ENCODE measurements at places on chromosomes 16 and 17.

DNA sequence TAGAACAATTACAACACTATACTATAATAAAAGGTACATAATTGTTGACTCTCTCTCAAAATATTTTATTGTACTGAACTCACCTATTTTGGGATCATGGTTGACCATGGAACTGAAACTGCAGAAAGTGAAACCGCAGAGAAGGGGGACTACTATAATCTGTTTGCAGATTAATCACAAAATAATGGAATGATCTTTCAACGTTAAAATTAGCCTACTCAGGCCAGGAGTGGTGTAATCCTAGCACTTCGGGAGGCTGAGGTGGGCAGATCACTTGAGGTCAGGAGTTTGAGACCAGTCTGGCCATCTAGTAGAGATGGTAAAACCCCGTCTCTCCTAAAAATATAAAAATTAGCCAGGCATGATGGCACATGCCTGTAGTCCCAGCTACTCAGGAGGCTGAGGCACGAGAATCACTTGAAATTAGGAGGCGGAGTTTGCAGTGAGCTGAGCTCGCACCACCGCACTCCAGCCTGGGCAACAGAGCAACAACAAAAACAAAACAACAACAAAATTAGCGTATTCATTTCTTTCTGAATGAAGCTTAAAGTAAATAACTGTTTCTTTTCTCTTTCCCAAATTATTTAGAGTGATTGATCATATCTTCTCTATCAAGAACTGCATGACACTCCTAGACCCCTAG lies 45.6 kb downstream of the IKZF3 start:
- DNase-seq: no peak

DNA sequence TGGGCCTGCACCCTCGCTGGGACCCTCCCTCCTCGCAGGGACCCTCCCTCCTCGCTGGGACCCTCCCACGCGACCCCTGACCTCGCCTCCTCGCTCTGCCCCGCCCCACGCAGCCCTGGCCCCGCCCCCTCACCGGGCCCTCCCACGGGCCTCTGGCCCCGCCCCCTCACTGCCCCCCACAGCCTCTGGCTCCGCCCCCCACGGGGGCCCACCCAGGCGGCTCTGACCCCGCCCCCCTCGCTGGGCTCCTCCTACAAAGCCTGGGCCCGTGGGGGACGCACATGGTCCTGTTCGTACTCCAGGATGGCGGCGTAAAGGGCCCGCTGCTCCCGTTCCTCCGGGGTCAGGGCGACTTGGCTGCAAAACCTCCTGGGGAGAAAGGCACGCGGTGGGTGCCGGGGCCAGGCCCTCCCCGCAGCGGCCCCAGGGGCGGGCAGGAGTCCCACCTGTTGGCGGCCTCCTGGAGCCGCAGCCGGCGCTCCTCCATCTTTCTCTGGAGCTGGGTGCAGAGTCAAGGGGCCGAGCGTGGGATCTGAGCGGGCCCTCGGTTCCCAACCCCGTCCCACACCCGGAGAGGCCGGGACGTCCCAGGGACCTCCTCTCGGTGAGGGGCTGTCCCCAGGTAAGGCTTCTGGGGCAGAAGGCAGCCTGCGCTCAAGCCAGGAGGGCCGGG lies 9.0 kb downstream of the VPS9D1 start:
- no peak for DNase-seq

DNA sequence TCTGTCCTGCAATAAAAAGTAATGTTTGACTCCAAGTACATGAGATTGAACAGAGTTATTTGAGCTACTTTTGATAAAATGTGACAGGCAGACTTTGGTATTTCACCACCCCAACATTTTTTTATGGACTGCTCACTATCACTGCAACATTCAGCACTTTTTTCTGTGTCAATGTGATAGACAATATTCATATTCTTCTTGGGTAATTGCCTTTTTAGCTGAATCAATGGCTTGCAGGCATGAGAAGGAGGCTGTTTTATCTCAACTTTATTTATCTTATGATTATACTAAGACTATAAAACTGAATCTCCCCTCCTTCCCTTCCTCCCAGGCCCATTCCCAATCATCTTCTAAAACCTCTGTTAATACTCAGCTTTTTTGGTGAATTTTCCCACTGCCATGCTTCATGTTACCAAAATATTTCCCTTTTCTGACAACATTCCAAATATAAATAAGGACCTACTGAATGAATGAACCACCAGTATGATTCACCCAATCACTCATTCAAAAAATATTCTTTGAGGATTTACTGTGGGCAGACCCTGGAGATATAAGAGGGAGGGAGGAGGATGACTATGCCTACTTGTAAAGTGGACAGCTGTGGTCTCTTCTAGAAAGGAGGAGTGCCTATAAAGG lies 67.6 kb downstream of the CDH13 start:
- DNase-seq: no peak

GRCh38 chr17:59669411-59669810 lies 37.8 kb downstream of the PTRH2 start:
- DNase-seq: no peak

- DNase-seq: no peak
These were observed 5.0 kb downstream of the GCGR start for GRCh38 chr17:81808778-81809555.

DNA sequence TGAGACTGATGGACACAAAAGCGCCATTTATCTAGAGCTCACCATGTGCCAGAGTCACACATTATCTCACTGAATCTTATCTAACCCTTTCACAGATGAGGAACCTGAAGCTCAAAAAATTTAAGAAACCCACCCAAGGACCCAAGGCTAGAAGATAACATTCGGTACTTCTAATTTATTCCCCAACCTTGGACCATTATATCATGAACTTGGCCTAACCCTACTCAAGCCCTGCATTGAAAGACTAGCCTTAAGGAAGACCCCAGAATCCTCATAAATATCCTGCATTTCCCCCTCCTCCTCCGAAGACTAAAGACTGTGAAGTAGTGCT lies 548 bp upstream of the DYNC1LI2 start:
- no peak for DNase-seq

GRCh38 chr16:75770051-75770450 lies 43.8 kb upstream of the CPHXL start:
- DNase-seq: no peak

GRCh38 chr16:57785924-57786323 lies 16.4 kb downstream of the KIFC3 start:
- DNase-seq: no peak

- no peak for DNase-seq
These were observed 4.8 kb downstream of the SLC7A5 start for GRCh38 chr16:87864331-87864989.

- no peak for DNase-seq
These were observed 19.1 kb upstream of the DDX52 start for GRCh38 chr17:37662353-37662752.

DNA sequence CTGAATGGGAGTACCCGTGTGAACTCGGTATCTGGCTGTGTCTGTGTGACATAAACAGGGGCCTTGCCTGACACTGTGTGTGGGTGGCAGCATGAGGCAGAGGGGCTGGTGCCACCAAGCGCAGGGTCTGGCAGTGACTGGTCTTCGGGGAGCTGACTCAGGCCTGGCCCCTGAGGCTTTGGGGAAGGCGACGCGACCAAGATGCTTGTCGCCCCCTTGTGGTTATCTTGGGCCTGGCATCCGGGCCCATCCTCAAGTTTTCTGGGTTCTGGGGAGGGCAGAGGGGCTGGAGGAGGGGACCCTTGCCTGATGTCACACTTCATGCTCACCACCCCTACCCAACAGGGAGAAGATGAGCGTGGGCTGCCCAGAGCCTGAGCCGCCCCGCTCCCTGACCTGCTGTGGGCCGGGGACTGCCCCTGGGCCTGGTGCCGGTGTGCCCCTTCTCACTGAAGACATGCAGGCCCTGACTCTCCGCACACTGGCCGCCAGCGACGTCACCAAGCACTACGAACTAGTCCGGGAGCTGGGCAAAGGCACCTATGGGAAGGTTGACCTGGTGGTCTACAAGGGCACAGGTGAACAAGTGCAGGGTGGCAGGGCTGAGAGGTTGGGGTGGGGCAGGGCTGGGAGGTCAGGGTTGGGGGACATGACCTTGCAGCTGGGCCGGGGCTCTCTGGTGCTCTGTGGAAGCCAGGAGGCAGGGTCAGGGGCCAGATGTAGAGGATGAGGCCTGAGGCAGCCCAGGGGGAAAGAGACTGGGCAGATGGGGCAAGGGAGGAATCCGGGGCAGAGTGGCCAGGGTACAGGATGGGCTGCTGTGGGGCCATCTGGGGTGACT lies 24.9 kb downstream of the SBK1 start:
- DNase-seq: no peak

GRCh38 chr17:82687375-82687861 lies 11.1 kb downstream of the RAB40B start:
- no peak for DNase-seq

DNA sequence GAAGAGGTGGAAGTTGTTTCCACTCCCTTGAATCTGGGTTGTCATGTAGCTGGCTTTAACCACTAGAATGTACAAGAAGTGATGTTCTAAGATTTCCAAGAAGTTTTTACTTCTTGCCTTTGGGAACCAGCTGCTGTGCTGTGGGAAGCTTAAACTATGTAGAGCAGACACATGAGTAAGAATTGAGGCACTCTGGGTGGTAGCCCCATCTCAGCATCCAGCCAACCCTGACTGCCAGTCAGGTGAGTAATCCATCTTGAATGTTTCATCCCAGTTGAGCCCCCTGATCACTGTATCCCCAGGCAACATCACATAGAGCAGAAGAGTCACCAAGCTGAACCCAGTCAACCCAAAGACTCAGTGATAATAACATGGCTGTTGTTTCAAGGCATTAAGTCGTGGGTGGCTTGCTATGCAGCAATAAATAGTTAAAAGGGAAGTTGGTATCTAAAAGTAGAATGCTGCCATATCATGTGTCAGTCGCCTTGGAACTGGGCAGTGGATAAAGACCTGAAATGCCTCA lies 62.8 kb upstream of the GPR139 start:
- no peak for DNase-seq

- DNase-seq: no peak
These were observed 10.5 kb upstream of the ALDOA start for GRCh38 chr16:30054959-30055553.

DNA sequence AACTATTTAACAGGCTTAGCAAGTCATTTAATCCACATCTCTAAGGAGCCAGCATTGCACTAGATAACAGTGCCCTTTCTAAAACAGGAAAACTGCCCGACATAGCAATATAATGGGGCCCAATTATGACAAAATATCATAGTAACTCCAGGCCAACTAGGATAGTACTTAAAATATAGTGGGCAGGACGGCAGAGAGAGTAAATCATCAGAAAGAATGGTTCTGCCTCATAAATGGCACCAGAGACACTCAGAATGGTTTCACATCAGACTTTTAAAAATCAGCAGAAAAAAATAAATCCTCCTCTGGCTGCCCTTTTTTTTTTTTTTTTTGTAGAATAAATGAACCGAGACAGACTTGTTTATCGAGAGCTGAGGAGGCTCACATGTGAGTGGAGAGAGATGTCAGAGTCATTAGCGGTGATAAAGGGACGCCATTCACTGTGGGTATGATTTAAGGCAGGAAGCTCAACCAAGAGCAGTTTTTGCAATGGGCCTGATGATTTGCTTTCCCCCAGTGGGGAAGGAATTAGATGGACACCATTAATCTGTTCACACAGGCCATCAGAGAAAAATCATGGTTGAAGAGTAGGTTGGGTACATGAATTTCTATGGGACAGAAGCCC lies 62.6 kb downstream of the CPPED1 start:
- no peak for DNase-seq

- no peak for DNase-seq
These were observed 79.8 kb downstream of the JPH3 start for GRCh38 chr16:87681981-87682570.

GRCh38 chr17:45729294-45729907 lies 54.7 kb upstream of the CRHR1 start:
- no peak for DNase-seq

GRCh38 chr16:4141604-4142003 lies 25.4 kb upstream of the ADCY9 start:
- no peak for DNase-seq

GRCh38 chr16:1942047-1942809 lies 771 bp downstream of the MSRB1 start:
- no peak for DNase-seq

DNA sequence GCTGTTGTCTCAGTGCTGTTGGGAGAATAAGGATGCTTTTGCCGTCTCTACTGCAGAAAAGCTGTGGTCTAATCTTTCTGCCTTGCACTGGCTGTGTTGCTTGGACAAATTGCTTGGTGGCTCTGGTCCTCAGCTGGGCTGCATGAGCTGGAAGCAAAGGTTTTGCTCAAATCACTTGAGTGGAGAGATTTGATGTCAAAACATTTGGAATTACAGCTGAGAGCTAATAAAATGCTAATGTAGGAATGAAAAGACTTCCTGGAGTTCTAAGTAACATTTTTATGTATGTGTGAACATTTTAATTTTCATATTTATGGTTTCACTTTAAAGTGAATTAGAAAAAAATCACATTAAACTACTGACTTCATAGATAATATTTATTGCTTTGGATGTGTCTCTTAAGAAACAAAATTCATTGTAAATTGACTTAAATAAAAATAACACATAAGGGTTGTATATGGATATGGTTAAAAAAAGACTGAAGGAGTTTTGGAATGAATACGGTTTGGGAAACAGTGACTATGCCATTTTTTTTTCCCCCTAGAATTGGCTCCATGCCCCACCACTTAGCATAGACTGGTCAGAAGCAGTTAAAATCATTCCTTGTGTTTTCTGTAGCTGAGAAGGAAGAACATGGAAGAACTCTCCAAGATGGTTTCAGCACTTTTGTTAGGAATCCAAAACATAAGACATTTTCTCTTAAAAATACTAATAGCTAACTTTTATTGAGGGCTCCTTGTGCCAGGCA lies 39.2 kb upstream of the FAM20A start:
- DNase-seq: no peak

GRCh38 chr17:1906662-1907101 lies 76.9 kb downstream of the RPA1 start:
- no peak for DNase-seq

DNA sequence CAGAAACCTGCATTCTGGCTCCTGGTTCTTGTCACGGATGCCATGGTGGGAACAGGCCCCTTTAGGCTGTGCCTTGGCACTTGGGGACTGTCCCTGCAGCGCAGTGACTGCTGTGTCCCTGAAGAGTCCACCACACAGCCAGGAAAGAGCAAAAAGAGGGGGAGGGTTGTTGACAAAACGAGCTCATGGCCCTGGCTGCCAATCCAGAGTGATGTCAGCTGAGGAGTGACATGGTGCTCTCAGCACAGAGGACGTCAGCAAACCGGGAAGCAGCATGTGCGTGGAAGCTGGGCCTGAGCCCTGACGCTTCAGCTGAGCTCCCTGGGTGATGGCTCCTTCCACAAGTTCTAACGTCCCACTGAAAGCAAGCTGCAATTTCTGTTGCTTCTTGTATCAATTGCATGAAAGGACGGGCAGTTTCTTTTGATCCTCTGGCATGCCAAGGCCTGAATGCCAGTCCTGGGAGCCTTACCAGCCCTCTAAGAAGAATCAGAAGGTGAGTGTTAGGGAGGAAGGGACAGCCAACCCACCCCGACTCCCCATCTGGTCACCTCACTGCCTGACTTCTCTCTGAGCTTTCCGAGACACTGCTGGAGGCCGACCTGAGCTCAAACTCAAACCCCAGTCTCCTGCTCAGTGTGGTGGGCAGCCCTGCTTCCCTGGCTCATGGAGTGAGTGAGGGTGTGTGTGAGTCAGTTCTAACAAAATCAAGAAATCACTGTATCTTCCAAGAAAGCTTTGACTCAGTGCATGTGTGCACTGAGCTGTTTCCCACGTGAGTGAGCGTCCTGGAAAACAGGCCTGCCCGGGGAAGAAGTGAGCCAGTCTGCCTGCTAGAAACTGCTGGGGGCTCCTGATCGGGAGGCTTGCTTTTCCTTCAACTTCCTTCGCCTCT lies 14.7 kb upstream of the WNT3 start:
- DNase-seq: no peak

GRCh38 chr16:88711750-88712340 lies 5.5 kb downstream of the CTU2 start:
- no peak for DNase-seq
